Eye (tissue), 1 donor: ENCODE measurements at places on chromosomes 5 and 9.

DNA sequence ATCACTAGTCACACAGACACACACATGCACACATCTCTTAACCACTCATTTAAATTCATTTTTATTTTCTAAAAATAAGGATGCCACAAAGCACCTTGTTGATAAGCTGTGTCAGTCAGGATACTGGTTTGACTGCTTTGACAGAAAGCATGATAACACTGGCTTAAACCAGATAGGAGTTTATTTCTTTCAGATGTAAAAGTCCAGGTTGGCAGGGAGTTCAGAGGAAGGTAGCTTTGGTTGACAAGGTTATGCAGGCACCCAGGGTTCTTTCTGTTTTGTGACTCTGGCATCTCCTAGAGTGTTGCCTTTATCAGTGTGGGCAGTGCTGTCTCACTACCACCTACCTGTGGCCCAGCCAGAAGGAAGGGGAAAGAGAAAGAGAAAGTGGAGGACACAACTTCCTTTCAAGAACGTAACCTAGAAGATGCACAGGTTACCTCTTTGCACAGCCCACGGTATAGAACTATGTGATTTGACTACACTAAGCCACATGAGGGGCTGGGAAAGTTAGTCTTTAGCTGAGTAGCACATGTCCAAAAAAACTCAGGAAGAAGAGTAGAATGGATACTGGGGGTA is 334.7 kb downstream of the OSTF1 start:
- no peak for DNase-seq

GRCh38 chr5:132027027-132027426 is 15.6 kb upstream of the ACSL6 start:
- DNase-seq = no peak

- peak; percentile 90 for DNase-seq
Measured at GRCh38 chr9:127897193-127897692, 2.2 kb downstream of the ST6GALNAC6 start.

GRCh38 chr9:23962101-23962500 is 136.1 kb upstream of the ELAVL2 start:
- no peak for DNase-seq

- DNase-seq = no peak
Measured at GRCh38 chr9:12094046-12094445, 599.1 kb upstream of the TYRP1 start.

DNA sequence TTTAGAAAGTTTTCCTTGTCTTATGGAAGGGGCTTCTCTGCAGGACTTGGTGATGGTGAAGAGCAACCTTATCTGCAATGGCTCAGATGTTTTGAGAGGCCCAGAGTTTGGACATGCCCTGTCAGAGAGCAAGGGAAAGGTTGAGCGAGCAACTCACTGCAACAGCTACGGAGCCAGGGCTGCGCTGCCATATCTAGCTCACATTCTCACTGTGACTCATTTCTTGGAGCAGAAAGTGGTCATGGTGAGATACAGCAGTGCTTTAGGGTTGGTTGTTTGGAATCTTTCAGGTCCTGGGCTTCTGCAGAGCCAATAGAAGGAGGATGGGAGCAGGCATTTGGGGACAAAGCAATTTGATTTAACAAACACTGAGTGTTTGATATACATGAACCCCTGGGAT is 12.3 kb downstream of the GLRA1 start:
- DNase-seq = no peak

DNA sequence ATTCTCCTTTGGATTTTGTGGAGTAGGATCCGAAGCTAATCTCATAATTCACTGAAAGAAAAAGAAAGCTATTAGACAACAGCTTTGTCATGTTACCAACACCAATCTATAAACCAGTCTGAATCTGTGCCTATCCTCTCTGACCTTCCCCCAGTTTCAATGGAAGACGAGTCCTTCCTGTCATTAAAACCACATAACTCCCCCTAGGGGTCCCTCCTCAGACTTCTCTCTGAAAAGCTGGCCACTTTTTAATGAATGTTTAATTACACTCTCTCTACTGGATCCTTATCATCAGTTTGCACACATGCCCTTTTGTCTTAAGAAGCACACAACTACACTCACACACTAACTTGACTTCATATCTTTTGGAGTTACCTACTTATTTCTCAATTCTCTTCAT is 98.0 kb upstream of the TSLP start:
- DNase-seq = no peak

- DNase-seq = no peak
Measured at GRCh38 chr5:172235132-172235780, 41.3 kb downstream of the EFCAB9 start.

GRCh38 chr5:93280518-93280917 is 300.5 kb downstream of the NR2F1-AS1 start:
- peak; percentile 38 for DNase-seq

GRCh38 chr5:104498281-104498680 is 935.7 kb upstream of the NUDT12 start:
- DNase-seq = no peak

GRCh38 chr5:41637424-41637823 is 127.0 kb upstream of the PLCXD3 start:
- no peak for DNase-seq

DNA sequence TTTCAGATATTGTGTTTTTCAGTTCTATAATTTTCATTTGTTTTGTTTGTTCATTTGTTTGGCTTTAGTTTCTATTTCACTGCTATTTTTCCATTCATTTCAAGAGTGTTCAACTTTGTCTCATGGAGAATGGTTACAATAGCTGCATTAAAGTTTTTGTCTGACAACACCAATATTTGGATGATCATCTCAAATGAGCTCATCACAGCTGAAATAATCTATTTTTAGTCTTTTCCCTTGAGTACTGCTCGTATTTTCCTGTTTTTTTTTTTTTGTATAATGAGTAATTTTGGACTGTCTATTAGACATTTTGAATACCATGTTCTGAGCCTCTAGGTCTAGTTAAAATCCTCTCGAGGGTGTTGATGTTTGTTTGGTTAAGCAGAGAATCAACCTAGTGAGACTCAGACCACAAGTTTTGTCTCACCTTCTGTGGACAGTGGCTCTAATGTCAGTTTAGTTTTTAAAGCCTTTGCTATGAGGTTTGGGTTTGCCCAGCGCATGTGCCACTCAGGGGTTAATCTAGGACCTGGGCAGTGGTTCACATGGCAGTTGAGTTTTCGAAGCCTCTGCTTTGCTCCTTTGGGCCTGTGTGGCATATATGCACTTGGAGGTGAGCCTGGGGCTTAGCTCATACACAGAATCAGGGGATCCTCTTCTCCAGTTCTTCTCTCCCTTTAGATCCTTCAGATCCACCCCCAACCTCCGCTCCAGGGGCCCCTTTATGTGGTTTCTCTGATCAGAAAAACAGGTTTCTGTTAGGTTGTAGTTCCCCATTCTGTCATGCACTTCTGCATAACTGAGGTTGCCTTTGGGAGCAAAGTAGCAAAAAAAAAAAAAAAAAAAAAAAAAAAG is 79.8 kb downstream of the ARSB start:
- DNase-seq = no peak

DNA sequence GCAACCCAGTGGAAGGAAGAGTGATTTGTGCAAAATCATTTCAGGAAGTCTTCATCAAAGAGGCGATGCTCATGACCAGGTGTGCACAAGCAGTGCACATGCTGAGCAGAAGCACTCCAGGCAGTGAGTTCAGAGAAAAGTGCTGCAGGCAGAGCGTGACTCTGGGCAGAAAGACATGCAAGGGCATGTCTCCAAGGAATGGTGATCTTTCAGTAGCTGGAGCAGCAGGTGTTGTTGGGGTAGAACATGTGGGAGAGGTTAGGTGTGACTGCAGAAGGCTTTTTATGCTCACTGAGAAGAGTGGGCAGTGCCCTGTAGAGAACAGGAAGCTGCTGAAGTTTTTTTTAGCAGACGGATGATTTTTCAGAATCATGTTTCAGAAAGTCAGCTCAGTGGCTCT is 545.4 kb upstream of the TLE4 start:
- no peak for DNase-seq

- no peak for DNase-seq
Measured at GRCh38 chr5:106510321-106510720, 1160.4 kb downstream of the EFNA5 start.

GRCh38 chr5:151775025-151775606 is 3.4 kb downstream of the G3BP1 start:
- DNase-seq = no peak

DNA sequence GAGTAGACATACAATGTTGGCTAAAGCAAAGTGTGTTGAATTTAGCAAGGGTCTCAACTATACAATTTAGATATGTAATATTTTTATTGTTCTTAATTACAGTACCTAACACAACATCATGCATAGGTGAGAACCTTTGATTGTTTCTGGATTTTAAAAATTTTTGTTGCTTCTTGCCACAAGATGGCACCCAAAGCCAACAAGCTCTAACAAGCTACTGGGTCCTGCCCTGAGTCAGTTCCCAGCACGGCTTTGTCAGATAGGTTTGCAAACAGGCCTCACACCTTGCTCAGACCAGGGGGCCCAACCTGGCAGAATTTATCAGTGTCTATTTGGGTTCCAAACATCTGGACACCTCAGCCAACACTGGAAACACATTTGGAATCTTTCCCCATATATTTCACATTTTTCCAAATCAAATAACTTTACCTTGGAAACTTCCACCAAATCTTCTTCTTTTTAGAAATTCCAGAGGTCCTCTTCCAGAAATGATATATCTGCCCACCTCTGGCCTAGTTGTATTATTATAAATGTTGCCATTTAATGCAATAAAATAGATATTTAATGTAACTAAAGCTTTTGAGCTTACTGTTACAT is 49.5 kb upstream of the EGFLAM start:
- peak; percentile 65 for DNase-seq

- no peak for DNase-seq
Measured at GRCh38 chr9:5869315-5870019, 21.2 kb upstream of the MLANA start.

DNA sequence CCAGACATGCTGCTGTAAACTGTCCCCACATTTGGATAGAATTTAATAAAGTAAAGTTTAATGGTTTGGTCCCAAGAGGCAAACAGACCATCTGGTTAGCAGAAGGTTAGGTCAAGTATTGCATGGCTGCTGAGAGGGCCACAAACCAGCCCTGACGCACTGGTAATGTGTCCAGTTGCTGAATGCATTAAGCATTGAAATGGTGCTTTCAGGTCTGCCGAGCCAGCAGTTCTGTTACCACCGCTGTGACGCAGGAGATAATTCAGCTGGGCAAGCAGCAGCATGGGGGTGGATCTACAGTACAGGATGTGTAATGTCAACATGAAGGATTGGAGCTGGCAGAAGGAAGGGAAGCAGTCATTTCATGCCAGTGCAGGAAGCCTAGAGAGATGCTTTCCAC is 16.0 kb downstream of the ZNF462 start:
- DNase-seq = peak; percentile 76

GRCh38 chr9:88927510-88927909 is 63.8 kb upstream of the S1PR3 start:
- no peak for DNase-seq

- peak; percentile 63 for DNase-seq
Measured at GRCh38 chr5:72597456-72597948, 90.3 kb upstream of the ZNF366 start.

GRCh38 chr5:157336423-157336744 is 70.5 kb downstream of the CYFIP2 start:
- no peak for DNase-seq

GRCh38 chr5:168184103-168184502 is 107.3 kb upstream of the WWC1 start:
- no peak for DNase-seq

DNA sequence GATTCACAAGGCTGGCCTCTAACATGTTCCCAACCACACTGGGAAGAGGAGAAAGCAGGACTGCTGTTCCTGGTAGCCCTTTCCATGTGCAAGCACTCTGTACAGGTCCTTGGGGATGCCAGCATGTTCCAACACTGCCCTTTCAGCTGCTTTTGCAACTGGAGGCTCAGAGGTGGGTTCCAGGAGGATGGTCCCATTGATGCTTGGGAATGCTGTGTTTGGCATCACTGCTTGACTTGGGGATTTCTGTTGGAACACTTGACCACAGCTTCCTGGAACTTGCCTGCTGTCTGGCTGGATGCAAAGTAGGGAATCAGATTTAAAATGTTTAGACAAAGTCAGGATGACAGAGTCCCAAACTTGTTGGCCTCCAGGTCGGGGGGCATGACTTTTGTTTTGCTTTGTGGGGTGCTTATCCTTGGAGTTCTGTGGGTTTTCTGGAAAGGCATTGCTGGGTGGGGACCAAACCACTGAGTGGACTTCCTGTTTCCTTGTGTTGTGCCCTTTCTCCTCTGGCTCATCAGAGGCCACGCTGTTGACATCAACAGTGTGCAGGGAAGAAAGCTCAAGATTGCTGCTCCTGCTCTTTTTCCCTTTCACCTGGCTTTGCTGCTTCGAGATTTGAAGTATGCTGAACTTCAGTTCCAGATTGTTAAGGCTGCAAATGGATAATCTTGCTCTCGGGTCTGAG is 148.5 kb upstream of the RPS23 start:
- DNase-seq = no peak

- no peak for DNase-seq
Measured at GRCh38 chr9:123138163-123138562, 104.7 kb downstream of the GPR21 start.

DNA sequence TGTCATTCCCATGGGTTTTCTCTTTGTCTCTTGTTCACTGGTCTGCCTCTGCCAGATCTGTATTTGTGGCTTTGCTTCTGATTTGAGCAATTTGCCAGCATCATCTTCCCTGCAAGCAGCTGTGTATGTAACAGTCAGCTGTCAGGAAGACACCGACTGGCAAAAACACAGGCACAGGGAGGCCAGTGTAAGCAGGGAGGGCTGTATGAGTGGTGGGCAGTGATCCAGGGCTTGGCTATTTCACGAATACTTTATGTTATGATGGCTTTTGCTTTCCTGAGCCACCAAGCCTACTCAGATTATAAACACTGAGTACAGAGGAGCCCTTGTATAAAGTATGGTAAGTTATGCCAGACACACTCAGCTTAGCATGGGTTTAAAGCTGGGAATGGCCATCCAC is 11.6 kb downstream of the BNIP1 start:
- no peak for DNase-seq

GRCh38 chr9:22457448-22457847 is 10.8 kb downstream of the DMRTA1 start:
- no peak for DNase-seq

- DNase-seq = no peak
Measured at GRCh38 chr9:18730241-18730640, 256.3 kb downstream of the ADAMTSL1 start.

DNA sequence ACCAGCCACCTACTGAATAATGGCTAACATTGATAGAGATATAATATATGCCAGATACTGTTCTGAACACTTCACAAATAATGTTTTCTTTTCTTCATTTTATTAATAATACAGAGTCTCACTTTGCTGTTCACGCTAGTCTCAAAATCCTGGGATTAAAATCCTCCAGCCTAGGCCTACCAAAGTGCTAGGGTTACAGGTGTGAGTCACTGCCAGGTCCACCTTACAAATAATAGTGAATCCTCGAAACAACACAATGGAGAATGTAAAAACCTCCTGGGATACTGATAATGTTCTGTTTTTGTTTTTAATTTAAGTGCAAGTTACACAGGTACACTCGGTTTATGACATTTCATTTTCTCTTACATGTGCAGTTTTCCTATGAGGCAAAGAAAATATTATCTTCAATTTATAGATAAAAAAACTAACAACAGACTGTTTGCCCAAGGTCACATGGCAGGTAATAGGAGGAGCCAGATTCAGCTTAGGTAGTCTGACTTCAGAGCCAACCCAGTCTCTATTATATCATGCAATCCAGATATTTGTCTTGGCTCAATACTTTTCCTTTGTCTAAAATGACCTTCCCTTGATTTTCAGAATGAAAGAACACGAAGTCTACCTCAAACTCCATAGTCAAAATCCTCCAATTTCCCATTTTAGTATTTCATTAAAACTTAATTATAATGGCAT is 7.8 kb downstream of the ZFR start:
- no peak for DNase-seq

GRCh38 chr9:126956917-126957686 is 42.5 kb downstream of the RALGPS1 start:
- peak; percentile 23 for DNase-seq
